Stimulated activated CD8-positive, alpha-beta memory T cell treated with anti-CD3 and anti-CD28 coated beads, Interleukin-15, amount 100 ng/mL, for 4 hours (primary cell): ENCODE measurements at places on chromosomes 1 and 21.
A peak's percentile ranks its signal among the peaks of the same experiment; 100 is the strongest.

- DNase-seq, result no peak
Observed at GRCh38 chr1:15046487-15047165, 106.9 kb upstream of the TMEM51 start.

DNA sequence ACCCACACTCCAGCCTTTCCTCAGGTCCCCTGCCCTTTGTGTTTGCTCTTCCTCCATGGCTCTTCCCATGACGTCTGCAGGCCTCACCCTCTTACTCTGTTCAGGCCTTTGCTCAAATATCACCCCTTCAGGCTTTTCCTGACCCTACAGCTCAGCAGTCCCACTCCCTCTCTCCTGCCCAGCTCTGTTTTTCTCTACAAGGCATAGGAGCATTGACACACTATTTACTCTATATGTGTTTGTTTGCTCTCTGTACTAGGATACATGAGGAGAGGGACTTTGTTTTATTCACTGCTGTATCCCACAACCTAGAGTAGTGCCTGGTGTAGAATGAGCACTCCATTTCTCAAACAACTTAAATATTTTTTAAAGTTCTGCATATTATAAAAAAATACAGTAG is 107.4 kb upstream of the COA6 start:
- no peak for DNase-seq

GRCh38 chr1:209344156-209344555 is 239.4 kb upstream of the CAMK1G start:
- DNase-seq, result no peak

DNA sequence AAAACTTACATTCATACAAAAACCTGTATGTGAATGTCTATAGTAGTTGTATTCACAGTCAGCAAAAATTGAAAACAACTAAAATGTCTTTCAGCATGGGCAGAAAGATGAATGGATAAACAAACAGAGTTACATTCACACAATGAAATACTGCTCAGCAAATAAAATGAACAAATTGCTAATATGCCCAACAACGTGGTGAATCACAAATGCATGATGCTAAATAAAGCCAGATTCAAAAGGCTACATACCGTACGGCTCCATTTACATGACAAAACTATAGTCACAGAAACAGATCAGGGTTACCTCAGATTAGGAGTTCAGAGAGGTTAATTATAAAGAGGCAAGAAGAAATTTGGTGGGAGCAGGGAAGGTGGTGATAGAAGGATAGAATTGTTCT is 100.7 kb upstream of the KCTD3 start:
- no peak for DNase-seq

DNA sequence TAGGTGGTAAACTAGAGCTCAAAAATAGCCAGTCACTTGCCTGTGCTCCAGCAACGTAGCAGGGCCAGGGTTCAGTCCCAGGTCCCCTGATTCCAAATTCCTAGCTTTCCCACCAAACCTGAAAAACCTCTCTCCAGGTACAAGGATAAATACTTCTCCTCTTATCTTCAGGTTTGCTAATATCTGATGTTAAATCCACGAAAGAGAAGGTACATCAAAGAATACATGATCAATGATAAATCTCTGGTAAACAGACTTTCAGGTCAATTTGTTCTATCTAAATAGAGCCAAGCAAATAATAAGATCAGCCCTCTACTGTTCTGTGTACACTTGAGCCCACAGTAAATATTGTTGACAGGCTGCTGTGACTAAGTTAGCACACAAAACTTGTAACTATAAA is 52.1 kb upstream of the AKT3 start:
- DNase-seq, result no peak

GRCh38 chr1:13774121-13774520 is 74.1 kb downstream of the PRDM2 start:
- DNase-seq, result no peak

- no peak for DNase-seq
Observed at GRCh38 chr1:70818401-70818800, 229.2 kb downstream of the PTGER3 start.

- DNase-seq, result no peak
Observed at GRCh38 chr1:15027515-15027986, 126.0 kb upstream of the TMEM51 start.

- DNase-seq, result no peak
Observed at GRCh38 chr21:38166173-38166535, 90.6 kb upstream of the KCNJ15 start.

DNA sequence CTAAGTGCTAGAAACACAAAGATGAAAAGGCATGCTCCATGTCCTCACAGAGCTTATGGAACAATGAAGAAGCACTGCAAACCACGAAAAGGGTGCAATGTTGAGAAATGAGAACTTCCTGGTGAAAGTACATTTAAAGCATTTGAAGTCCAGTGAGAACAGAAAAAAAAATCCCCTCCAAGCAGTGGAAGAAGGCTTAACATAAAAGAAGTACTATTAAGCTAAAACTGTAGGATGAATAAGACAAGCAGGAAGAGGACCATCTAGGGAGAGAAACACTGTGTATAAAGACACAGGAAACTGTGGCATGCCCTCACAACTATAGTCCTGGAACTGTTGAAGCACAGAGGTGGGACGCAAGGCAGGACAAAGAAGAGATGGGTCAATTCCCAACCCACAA is 10.0 kb downstream of the TP53BP2 start:
- DNase-seq, result no peak

GRCh38 chr21:41749286-41749685 is 17.6 kb downstream of the RIPK4 start:
- no peak for DNase-seq

DNA sequence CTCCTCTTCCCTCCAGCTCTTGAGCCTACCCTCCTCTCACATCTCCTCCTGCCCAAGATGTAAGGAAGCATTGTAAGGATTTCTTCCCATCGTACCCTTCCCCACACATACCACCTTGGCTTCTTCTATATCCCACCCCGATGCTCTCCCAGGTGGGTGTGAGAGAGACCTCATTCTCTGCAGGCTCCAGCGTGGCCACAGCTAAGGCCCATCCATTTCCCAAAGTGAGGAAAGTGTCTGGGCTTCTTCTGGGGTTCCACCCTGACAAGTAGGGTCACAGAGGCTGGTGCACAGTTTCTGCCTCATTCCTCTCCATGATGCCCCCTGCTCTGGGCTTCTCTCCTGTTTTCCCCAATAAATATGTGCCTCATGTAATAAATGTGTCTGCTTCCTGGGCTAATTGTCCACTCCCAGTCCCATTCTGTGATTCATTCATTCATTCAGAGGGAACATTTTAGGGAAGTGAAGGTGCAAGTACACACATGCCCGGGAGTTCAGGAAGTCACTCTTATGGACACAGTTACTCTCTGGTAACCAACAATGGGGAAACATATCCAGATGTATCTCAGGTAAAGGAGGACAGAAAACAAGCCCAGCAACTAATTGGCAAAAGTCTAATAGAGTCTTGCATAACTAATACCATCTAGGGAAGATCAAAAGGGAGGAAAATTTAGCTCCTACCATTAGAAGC is 1.9 kb downstream of the SPRR4 start:
- DNase-seq, result no peak

DNA sequence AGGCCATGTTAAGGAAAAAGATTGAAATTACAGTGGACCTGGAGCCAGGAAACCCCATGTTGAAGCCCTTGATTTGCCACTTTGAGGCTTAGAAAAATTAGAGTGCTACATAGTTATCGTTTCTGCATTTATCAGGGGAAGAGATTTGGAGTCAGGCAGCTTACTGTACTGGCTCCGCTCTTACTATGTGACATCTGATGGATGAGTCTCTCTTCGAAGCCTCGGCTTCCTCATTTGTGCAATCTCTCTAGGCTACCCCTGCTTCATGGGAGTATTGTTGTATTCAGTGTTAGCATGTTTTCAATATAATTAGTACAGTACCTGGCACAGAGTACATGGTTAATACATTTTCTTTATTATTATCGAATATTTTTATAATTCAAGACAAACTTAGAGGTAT is 480.4 kb upstream of the USP24 start:
- no peak for DNase-seq

DNA sequence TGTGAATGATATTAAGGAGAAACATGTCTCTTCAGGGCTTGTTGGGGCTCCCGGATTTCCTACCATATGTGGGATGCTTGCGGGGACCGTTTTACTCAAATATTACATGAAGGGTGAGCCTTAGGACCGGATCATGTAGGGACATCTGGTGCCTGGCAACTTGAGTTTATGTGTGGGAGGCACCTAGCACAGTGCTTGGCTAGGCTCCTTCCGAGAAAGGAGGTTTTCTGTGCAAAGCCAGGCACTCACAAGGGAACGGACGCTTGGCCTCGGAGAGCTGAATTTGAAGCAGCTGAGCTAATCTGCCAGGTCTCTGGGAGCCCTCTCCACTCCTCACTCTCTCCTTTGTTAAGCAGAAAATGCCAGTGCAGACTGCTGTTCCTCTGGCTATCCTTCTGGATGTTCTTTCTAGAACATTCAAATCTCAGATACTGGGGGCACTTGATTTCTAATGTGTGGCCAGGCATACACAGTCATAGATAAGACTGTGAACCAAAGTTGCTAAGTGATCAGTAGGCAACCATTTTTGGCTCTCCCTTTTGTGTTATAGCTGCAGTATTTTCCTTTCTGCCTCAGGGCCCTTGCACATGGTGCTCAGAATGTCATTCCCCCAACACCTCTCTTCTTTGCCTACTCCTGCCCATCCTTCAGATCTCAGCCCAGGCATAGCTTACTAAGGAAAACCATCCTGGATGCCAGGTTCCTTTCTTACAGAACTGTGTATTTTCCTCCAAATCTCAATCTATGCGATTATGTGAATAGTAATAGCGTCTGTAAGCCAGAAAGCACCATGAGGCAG is 216.6 kb upstream of the CSF3R start:
- no peak for DNase-seq

DNA sequence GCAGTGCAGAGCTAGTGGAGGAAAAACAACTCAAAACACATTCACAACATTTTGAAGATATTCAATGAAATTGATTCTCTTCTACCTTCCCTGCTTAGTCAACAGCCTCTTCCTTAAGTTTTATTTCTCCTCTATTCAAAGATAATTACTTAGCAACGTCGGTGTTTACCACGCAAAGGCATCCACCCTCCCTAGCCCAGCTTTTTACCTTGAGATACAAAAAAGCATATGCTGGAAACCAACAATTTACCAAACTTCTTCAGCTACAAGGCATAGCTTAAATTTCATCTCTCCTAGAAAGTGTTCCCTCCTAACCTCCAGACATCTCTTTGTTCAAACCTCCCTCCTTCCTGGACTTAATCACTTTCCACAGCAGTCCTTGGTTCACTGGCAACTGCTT is 102.8 kb upstream of the SOD1 start:
- no peak for DNase-seq

- DNase-seq, result no peak
Observed at GRCh38 chr1:58318157-58319005, 228.1 kb downstream of the OMA1 start.

GRCh38 chr1:79711001-79711431 is 704.5 kb upstream of the ADGRL4 start:
- DNase-seq, result no peak

- no peak for DNase-seq
Observed at GRCh38 chr1:147851149-147851548, 51.4 kb upstream of the GJA8 start.

DNA sequence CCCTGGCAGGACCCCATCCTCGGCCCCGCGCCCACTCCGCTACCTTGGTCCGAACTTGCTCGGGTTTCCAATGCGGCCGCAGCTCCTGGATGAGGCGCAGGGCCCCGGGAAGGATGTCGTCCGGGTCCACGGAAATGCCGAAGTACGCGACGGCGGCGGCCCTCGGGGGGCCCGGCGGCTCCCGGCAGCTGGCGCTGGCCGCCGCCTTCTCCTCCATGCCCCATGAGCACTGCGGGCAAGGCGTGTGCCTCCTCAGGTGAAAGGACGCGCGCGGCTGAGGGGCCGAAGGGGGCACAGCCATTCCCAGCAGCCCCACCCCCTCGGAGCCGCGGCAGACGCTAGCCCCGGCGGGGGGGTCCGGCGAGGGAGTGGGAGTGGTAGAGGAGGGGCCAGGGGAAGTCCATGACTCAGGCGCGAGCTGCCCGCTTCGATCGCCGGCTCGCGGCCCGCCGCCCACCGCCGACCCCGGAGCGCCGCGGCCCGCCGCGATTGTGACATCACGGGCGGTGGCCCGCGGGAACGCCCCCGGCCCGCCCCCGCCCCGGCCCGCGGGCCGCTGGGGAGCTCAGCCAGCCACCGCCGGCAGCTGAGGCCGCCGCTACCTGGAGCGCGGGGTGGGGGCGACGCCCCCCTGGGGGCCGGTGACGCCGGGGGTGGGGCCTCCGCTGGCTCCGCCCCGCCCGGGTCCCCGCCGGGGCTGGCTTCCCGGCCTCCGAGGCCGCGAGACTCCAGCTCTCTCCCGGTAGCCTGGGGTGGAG is at the start of gene ETNK2:
Gene ETNK2 (minus strand): TSS at position 493 of the 758 bp plus-strand sequence. CDS start 192 bp downstream, at position 301.
- DNase-seq, result peak; percentile 45

- DNase-seq, result no peak
Observed at GRCh38 chr1:24683713-24684162, 40.6 kb downstream of the SRRM1 start.

GRCh38 chr1:43760745-43761317 is 53.5 kb downstream of the ST3GAL3 start:
- no peak for DNase-seq

DNA sequence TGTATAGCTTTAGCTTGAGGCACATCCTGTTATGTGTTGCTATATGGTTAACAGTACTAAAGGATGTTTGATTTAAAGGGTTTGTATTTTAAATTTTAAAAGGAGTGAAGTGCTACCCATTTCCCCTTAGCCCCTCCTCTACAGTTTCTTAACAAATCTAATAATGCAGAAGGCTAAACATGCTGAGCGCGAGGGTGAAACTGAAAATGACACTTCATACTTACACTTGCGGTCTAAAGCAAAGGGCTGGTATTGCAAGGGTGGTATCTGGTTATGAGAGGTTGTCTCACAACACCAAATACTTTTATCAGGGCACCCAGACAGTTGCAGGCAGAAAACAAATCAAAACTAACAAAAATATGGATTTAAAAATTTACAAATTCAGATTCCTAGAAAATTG is 172.3 kb downstream of the SIPA1L2 start:
- DNase-seq, result no peak

DNA sequence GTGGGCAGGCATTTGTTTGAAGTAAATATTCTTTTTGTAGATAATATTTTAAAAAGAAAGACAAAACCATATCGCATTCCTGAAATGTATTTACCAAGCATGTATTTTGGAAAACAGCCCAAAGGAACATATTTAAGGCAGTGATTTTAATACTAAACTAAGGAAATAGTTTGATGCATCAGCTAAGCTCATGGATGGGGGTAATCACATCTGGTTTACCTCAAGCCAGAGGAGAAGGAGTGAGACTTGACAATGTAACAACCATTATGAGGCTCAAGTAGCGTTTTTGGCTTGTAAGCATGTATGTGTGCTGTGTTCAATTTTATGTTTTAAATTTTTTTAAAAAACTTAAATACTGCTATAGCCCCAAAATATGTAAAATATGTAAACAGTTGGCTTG is 390.5 kb downstream of the DISC1 start:
- DNase-seq, result no peak

- DNase-seq, result no peak
Observed at GRCh38 chr1:209844695-209845407, 17.1 kb downstream of the UTP25 start.

GRCh38 chr1:22711071-22711470 is 432 bp downstream of the EPHB2 start:
- no peak for DNase-seq

DNA sequence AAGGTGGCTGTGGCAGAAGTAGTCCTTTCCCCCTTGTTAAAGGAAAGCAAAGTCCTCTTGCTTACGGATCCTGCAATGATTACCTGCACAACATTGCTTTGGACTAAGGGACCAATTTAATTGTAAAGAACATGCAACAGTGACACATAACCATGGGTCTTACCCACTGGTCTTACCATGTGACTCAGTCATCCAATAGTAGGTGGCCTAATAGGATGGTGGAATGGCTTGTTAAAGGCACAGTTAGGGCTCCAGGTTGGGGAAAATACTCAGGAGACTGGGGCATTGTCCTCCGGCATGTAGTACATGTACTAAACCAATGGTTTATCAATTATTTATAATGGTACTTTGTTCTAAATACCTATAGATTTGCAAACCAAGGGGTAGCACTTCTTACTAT is 2.1 kb upstream of the YIPF1 start:
- no peak for DNase-seq
